ENCODE measurements at places on chromosomes 2 and 18.

GRCh38 chr18:46542545-46542944 is 114.5 kb downstream of the LOXHD1 start:
- DNase-seq, result no peak

DNA sequence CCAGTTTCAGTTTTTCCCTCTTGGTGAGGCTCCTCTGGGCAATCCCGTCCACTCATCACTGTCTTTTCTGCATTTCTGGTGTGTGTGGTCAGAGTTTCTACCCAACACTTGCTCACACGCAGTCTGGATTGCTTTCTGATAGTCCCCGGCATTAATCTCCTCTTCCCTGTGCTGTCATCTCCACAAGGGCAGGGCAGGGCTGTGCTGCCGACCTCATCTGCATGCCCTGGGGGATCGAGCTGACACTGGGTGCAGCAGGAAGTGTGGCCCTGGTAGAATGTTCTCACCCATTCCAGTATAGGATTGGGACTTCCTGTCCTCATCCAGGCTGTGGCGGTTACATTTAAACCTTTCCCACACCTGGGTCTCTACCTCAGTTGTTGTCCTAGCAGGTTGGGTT is 80.0 kb upstream of the FAM136A start:
- DNase-seq, result peak; percentile 30

- DNase-seq, result no peak
These were observed 2.1 kb downstream of the TTC39C start for GRCh38 chr18:24016643-24017042.

DNA sequence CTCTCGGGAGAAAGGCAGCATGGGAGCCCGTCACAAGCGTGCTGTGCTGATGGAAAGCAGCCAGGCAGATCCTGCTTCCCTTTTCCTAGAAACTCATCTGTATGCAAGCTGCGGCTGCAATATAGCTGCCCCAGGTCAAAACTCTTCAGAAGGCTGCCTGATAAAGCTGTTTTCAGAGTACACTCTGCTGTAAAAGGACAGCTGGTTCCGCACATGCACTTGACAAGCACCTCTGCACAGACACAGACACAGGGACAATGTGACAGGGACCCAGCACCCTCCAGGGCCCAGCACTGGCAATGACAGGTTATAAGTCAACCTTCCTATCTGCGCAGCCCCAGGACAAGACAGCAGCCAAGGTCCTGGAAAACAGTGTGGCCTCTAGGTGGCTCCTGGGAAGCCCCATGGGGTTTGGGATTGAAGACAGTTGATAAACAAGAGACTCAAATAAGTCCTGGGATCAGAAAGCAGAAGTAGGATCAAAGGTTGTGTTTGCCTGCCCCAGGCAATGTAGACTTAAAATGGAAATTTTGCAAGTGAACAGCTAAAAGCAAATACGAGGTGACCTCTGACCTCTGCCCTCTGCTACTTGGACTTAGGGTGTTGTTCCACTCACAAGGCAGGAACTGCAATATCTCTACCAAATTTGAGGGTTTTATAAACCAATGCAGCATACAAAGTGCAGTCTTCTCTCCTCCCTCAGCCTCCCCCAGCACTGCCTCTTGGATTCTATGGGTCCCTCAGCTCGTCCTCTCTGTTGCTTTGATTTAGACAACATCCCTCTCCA is 16.9 kb downstream of the SLC66A2 start:
- no peak for DNase-seq

- no peak for DNase-seq
These were observed 367.1 kb downstream of the GPD2 start for GRCh38 chr2:156803243-156803642.

- no peak for DNase-seq
These were observed at the start of gene CRYBA2 for GRCh38 chr2:218993345-218994315. Gene CRYBA2, minus strand, starts transcription at chr2:218993422. Its CDS starts 246 bp downstream, at chr2:218993176.

DNA sequence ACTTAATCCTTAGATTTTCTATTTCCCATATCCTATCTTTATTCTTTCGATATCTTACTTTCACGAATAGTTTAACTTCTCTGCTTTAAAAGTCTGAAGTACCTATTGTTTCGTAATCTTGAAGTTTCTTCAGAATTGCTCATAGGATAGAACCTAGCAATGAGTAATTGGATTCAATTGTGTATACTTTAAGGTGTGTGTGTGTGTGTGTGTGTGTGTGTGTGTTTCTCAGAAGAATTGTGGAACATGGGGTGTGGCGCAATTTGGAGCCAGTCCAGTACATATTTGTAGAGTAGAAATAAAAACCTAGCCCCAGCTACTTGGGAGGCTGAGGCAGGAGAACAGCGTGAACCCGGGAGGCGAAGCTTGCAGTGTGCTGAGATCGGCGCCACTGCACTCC is 897.6 kb downstream of the BCL11A start:
- DNase-seq, result no peak

GRCh38 chr2:162202203-162202602 is 41.0 kb downstream of the FAP start:
- DNase-seq, result no peak

GRCh38 chr18:50727721-50728471 is 91.9 kb downstream of the MRO start:
- DNase-seq, result no peak

GRCh38 chr2:230541934-230542380 is 126.0 kb downstream of the SP100 start:
- no peak for DNase-seq

GRCh38 chr2:177712462-177712861 is 319.9 kb downstream of the AGPS start:
- DNase-seq, result no peak

DNA sequence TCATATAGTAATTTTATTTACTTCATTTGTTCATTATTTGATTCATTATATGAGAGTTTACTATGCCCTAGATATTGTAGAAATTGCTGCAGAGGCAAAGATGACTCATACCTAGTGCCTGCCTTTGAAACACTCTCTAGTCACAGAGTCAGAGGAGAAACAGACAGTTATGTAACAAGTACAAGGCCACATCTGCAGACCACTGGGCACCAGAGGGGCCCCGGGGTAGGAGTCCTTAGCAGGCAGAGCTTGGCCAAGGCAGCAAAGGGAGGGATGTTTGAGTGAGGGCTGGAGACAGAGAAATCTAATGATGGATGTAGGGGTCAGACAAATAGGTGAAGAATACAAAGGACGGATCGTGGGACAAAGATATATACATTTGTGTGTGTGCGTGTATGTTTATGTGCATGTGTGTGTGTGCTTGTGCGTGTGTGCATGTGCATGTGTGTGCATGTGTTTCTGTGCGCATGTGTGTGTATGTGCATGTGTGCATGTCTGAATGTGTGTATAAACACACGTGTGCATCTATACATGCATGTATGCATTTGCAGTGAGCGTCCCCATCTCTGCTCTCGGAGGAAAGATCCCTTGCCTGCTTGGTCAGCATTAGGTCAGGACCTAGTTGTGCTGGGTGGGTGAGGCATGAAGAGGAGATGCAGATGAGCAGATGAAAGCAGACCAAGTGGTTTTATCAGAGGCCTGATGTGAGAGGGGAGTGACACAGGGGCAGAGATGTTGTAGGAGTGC is 170.6 kb upstream of the MYT1L start:
- no peak for DNase-seq

- DNase-seq, result no peak
These were observed 186.8 kb upstream of the DOK6 start for GRCh38 chr18:69213842-69214241.

DNA sequence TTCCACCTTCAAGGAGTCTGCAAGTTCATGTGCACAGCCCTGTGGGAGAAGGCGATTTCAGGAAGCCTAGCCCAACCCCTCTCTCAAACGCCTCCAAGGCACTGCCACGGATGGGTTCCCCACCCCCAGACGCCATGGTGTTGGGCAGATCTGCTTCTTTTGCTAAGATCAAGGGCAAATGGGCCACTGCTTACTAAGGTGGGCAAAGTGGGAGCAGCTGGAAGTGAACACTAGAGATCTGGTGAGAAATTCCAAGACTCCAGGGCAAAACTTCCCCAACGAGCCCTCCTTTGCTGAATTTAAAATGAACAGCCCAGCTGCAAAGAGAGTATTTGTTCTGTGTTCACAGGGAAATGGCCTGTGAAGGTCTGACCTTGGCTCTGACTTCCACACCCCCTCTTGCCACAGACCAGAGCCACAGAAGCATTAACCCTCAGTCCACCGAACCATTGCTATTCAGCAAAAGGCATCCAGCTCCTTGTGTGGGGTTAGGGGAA is 45.1 kb upstream of the ZBTB7C start:
- DNase-seq, result no peak

- DNase-seq, result no peak
These were observed 148.7 kb downstream of the CTIF start for GRCh38 chr18:48687346-48688042.

DNA sequence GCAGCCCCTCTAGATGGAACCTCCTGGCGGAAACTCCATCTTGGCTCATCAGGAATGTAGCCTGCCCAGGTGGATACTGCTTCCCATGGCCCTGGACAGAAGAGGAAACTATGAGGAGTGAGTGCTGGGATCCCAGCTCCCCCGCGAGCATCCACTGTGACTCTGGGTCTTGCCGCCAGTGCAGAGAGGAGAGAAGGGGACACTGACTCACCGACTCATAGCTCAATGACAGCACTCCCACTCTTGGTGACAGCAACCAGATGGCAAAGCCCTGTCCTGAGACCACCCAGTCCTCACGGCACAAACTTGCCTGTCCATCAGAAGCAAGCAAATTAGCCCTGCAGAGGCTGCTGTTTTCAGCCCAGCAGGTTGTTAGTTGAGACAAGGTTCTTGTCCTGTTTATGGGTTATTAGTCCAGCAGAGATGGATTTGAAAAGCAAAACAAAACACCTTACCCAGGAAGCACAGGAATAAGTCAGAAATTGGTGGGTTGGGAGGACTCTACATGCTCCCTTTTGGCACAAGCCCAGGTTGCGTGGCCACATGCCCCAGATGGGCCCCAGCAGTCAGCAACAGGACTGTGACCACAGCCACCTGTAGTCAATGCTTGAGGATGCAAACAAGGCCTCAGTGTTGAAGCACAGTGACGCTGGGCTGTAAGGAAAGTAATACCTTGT is 111.5 kb upstream of the GLI2 start:
- DNase-seq, result no peak

DNA sequence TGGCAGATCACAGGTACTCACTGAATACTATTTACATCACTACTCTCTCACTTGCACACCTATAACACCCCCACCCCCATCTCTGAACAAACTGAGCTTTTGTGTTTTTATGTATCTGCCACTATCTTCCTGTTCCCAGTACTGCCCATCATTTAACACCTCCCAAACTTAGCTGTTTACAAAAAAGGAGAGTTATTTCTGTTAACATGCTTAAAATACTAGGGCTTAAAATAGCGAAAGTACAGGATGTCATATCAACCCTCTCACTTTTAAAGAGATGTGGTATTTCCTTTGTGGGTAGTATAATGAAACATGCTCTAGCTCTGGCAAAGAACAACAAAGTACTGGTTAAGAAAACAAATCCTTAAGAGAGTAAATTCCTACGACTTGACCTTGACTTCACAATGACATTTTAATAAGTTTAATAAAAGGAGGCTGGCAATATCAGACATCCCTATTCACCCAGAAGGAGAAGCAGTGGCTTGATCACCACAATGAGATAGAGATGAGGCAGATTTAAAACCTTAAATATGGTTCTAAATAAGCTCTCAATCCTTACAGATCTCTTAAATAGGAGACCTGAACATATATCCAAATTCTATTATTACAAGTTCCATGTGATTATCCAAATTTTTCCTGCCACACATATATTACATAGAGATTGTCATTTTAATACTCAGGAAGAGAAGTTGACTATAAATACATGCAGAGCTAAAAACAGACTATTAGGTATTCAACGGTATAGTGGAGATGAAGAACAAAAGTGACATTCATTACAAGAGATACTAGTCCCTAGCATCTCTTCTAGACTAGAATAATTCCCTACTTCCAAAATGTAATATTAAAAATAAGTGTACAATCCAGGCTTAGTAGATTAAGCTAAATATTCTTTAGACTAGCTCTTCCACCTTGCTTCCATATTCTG is 36.9 kb downstream of the TRAK2 start:
- DNase-seq, result no peak

GRCh38 chr2:219038600-219038999 is 2.7 kb downstream of the CFAP65 start:
- DNase-seq, result no peak

DNA sequence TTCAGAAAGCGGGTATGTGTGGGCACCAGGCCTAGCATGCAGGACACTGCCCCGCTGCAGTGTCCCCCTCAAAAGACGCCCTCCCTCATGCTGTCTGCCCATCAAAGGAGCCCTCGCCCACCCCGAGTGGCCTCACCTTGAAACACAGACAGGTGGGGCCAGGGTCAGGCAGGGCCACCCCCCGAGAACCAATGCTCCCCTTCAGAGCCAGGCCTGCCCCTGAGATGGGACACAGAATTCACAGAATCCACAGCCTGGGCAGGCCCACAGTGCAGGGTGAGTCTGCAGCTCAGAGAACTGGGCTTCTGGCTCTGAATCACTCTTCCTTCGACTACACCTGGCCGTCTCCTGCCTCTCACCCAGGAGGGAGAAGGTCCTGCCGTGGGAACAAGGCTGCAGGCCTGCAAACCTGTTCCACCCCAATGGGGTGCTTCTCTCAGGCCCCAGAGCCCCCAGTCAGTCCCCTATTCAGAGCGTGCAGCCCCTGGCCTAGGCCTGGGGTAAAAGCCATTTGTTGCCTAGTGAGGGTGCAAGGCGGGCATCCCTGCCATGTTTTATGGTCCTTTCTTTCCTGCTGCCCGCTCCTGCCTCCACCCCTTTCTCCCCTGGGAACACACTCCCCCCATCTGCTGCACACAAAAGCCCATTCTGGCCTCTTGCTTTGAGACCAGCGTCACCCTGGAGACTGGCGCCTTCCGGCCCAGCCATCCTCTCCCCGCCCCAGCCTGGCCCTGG is 11.3 kb upstream of the ARHGEF4 start:
- no peak for DNase-seq

- DNase-seq, result no peak
These were observed 2.5 kb upstream of the RAD51AP2 start for GRCh38 chr2:17520761-17521160.

- DNase-seq, result no peak
These were observed 3.0 kb upstream of the GBX2 start for GRCh38 chr2:236171181-236171679.

DNA sequence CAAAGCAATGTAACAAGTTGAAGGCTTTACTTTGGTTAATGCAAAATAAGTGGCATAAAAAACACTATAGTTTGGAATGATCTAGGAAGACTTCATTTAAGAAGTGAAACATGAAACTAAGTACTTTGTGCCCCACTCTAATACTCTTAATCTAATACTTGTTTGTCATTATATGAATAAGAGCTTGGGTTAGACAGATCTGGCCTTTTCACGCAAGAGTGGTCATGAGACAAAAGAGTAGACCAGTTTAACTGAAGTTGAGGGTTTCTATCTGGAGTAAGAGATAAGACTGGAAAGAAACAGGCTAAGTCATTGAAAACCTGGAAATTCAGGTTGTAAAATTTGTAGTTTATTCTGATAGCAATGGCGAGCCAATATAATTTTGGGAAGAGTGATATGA is 2.8 kb downstream of the SLC30A6 start:
- no peak for DNase-seq

DNA sequence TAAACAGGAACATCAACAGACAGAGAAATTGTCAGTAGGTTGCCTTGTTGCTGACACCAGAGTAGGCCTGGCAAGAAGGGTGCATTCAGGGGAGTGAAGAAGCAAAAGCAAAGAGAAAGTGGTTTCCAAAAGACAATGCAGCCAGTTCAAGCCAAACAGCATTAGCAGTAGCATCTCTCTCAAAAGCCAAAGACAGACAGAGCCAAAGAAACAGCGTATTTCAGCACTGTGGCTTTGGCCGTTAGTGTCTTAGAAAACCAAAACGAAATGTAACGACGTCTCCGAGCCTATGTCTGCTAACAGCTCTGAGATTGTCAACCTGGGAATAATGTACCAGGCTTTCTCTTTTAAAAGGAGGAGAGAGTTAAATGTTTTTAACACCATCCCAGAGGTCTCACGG is 178.6 kb downstream of the NRP2 start:
- DNase-seq, result no peak
